ENCODE measurements at places on chromosomes 16 and 17.
A peak's percentile ranks its signal among the peaks of the same experiment; 100 is the strongest.

DNA sequence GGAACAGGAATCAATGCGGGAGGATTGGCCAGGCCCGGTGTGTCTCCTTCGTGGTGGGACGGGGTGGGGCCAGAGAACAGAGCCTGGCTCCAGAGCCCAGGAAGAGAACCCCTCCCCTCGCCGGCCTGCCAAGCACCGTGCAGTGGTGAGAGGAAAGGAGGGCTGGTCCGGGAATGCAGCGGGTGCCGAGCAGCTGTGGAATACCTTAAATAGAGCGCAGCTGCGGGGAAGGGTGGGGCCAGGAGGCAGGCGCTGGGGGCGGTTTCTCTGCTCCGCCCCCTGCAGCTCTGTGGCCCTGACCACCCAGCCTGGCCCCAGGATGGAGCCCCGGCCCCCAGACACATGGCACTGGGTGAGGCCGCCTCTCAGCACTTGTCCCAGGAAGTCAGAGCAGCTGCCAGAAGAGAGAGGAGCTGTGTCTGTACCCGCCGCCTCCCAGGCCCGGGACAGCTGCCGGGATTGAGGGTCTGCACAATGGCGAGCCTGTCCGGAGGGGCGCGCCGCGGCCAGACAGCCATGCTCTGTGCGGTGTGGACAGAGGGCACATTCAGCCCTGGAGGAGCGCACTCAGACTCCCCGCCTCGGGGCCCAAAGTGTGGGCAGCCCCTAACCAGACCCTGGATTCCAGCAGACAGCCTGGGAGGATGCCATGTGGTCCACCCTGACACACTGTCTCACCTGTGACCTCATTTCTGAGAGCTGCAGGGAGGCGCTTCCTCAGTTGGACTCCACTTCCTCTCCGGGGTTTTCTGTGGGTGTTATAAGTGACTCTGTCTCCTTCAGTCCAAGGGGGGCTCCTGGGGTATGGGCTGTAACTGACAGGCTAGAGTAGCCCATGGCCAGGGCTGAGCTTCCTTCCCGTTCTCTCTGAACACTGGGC lies 268.8 kb downstream of the SEC14L1 start:
- DNase-seq: peak; percentile 83

DNA sequence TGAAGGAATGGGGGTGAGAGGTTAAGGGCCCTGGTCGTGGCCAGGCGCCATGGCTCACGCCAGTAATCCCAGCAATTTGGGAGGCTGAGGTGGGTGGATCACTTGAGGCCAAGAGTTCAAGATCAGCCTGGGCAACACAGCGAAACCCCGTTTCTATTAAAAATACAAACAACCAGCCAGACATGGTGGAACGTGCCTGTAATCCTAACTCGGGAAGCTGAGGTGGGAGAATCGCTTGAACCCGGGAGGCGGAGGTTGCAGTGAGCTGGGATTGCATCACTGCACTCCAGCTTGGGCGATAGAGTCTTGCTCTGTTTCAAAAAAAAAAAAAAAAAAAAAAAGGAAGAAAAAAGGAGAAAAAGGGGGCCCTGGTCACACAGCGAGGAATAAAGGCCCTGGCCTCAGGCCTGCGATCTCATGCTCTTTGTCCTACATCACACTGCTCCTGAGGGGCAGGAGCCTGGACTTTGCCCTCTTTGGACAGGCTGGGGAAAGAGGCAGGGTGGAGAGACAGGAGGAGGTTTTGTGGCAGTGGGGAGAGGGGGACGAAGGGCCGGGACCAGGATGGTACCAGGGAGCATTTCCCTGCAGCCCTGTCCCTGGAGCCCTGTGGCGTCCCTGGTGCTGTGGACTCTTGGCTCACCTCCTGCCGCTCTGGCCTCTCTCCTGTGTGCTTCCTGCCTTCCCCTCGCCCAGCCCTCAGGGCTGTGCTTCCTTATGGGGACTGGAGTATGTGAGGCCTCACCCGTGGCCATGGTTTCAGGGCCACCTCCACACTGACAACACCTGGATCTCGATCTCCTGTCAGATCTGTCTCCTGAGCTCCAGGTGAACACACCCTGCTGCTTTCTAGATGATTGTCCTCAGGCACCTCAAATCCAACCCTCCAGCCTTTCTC lies 19.7 kb upstream of the SLC25A19 start:
- no peak for DNase-seq

DNA sequence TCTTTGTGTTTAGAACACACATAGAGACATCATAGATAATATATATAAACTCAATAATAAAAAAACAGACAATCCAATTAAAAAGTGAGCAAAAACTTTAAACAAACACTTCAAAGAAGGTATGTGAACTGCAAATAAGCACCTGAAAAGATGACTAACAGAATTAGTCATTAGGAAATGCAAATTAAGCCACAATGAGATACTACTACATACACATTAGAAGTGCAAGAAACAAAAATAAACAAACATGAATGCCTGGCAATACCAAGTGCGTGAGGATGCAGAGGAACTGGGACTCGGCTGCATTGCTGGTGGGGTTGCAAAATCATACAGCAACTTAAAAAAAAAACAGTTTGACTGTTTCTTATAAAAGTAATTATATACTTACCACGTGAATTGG lies 799.0 kb downstream of the KCNJ2 start:
- peak; percentile 65 for DNase-seq

DNA sequence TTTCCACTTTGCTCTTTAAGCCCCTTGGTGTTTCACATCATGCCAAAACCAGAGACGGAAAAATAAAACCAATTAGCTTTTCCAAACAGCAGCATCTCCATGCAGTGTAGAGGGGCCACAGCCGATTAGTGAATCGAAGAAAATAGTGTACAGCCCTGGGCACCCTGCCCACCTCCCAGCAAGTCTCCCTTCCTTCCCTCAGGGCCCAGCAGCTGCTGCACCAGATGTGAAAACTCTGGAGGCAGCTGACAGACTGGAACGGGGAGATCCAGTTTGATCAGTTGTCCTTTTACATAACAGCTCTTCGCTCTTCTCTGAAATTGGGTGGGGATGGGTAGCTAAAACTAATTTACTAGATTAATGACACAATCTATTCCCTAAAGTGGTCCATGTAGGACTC lies 19.3 kb downstream of the TMEM11 start:
- no peak for DNase-seq

- no peak for DNase-seq
Measured at GRCh38 chr17:69451416-69452394, 37.2 kb downstream of the MAP2K6 start.

- DNase-seq: no peak
Measured at GRCh38 chr17:325270-326009, 27.2 kb downstream of the RPH3AL start.

DNA sequence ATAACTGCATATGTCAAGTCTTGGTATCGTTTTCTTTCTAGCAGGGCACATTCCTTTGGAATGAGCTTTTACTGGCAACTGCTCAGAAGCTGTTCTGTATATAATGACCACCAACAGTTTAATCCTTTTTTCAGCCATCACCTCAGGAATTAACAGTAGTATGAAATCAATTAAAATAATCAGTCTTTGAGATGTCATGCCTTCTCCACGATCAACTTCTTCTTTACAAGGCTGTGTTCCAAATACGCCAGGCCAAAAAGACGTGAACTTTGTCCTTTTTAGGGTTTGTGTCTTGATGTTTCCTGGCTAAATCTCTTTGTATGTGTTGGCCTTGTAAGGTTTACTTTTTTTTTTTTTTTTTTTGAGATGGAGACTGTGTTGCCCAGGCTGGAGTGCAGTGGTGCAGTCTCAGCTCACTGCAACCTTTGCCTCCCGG lies 54.9 kb downstream of the ABCC1 start:
- peak; percentile 88 for DNase-seq

DNA sequence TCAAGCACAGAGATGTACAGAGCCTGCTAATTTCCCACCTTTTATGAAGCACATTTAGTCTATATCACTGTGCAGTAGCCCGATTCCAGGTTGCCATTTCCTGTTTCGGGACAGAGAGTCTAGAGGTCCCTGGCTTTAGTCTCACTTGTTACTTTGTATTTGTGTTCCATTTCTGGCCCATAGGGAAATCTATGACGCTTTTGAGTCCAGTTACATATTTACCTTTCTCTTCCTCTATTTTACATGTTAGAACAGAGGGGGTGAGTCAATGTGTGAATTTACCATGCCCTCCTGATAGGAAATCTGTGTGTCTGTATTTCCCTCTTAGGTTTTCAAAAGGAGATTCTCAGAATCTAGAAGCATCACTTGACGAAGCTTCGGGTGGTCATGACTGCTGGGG lies 227.1 kb upstream of the ZFHX3 start:
- no peak for DNase-seq

DNA sequence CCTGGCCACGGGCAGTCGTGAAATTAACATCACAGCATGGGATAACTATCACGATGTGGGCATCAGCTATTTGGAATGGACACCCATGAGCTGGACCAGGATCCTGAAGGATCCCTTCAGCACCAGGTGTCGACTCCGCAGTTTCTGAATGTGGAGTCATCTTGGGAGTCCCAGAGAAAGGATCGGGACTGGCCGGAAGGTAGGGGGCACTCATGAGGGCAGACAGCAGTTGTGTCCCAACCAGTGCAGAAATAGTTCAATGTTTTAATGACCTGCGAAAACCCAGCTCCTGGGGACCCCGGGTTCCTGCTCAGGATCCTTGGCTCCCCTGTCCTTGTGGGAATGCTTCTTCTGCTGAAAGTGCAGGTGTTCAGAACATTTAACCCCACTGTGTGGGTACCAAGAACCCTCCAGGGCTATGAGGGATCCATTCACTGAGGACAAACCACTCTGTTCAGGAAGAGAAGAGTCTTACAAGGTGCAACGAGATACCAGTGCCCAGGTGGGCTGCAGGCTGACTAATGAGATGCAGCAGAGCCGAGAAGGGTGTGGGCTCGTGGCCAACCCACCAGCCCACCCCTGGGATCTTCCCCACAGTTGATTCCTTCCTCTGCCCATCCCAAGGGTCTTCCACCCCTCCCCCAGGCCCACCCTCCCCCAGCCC lies 154.8 kb downstream of the SALL1 start:
- no peak for DNase-seq

DNA sequence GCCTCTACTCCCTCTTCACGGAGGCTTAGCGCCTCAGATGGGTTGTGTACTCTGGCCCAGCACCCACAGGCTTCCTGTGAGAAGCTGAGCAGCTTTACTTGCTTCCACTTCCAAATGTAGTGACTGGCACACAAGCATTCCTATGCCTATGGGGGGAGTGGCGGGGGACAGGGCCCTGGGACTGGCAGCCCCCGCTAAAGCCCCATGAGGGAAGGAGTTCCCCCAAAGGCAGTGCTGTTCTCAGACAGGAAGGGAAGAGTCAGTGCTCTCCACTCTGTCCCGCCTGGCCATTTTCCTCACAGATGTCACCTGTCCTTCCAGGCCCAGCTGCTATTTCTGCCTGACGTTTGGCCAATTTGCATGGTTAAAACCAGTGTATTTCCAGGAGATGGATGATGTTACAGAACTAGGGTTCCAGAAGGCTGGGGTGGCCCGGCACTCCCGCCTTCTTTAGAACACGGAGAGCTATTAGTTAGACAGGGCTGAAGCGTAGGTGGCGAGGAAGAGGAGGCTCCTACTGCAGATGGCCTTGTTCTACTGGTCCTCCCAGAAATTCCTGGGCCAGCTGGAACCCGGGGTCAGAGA lies 83.9 kb upstream of the FBXO47 start:
- no peak for DNase-seq

GRCh38 chr17:40341808-40342503 lies 22.6 kb downstream of the GJD3 start:
- DNase-seq: peak; percentile 55

DNA sequence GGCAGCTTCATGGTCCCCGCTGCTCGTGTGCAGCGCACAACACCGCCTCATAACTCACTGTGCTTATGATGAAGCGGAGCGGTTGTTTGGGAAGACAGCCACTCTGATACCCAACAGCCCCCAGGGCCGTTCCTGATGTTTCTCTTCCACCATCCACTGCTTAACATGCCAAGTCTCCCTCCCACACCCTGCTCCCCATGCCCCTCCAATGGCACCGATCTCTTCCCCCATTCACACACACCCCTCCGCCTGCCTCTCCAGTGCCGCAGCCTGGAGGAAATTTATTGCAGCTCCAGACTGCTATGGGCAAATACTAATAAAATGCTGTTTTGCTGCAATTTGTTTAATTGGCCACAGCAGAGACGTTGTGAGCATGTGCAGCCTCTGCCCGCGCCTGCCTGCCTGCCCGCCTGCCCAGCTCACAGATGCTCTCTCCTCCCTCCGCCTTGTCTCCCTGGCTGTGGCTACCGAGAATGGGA lies 80.3 kb upstream of the LHX1 start:
- no peak for DNase-seq

DNA sequence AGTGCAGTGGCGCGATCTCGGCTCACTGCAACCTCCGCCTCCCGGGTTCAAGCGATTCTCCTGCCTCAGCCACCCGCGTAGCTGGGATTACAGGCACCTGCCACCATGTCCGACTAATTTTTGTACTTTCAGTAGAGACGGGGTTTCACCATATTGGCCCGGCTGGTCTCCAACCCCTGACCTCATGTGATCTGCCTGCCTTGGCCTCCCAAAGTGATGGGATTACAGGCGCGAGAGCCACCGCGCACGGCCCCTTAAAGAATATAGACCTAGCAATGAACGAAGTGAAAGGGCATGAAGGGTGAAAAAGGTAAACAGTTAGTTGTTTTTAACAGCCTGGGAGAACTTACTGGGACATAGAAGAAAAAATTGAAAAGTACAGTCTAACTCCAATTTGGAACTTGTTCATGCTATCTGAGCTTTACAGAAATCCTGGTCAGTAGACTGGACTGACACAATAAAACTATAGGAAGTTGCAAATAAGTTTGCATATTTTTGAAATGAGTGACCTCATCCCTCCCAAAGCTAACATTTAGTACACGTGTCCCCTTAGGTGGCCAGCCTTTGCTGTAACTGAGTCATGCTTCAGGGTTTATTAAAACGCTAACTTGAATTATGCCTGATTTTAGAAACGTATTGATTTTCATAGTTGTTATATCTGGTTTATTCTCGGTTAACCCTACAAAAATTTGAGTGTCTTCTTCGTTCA lies 1.8 kb downstream of the COG1 start:
- peak; percentile 65 for DNase-seq

DNA sequence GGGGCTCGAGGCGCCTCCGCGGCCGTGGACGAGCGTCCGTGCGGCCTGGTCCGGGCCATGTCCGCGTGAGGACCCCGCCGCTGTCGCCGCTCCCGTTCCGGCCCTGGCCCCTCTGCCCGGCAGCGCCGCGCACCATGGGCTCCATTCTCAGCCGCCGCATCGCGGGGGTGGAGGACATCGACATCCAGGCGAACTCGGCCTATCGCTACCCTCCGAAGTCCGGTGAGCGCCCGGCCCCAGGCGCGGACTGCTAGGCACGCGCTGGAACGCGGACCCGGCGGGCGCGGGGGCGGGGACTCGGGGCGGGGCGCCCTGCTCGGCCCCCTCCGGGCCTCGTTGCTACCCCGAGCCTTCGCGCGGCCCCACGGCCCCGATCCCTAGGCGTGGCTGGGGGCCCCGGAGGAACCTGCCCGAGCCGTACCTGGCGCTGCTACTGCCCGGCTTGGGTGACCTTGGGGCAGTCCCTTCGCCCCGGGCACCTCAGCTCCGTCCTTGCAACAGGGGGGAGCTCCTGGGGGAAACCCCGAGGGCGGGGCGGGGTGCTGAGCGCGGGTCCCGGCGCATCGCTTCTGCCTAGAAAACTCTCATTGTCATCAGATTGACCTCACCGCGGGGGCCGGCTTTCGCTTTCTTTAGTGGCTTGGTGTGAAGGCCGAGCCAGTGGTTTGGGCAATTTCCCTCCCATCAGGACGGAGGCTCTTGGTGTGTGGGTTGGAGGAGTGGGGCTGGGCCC lies 367 bp downstream of the MGRN1 start:
- peak; percentile 56 for DNase-seq
